DMS79 treated with DMSO at 0.1 percent for 48 hours (cell line): ENCODE measurements at places on chromosomes 7 and 10.

DNA sequence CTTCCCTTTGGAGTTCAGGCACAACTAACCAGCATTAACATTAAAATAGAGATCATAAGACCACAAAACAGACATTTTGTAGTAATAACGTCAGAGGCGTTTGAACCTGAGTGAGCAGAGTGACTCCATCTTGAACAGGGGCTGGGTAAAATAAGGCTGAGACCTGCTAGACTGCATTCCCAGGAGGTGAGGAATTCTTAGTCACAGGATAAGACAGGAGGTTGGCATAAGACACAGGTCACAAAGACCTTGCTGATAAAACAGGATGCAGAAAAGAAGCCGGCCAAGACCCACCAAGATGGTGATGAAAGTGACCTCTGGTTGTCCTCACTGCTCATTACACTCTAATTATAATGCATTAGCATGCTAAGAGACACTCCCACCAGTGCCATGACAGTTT lies 493.2 kb upstream of the AUTS2 start:
- no peak for DNase-seq

DNA sequence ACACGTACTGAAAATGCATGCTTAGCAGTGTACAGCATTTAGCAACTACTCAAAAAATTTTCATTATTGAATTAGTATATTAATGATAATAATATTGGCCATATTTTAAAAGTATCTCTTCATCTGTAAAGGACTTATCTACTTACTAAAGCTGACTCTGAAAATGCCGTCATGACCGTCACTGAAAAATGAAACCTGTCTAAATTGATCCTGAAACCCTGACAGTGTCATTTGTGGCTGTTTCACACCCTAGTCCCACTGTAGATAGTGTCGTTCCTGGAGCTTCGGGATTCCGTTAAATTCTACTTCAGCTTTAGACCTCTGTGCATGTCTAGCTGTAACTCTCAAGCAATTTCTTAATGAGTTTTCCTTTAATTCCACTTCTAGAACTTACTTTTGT lies 35.8 kb upstream of the EZH2 start:
- no peak for DNase-seq

- no peak for DNase-seq
These were observed 15.7 kb upstream of the RNF216 start for GRCh38 chr7:5797179-5797578.

GRCh38 chr7:142185801-142186200 lies 72.1 kb downstream of the PRSS58 start:
- no peak for DNase-seq

- DNase-seq, result no peak
These were observed 124.0 kb upstream of the PTPN20 start for GRCh38 chr10:46787321-46787615.

- DNase-seq, result no peak
These were observed 606.8 kb downstream of the PTPRN2 start for GRCh38 chr7:157980774-157981173.

- DNase-seq, result no peak
These were observed 30.4 kb downstream of the RUNDC3B start for GRCh38 chr7:87658553-87658952.
